Fibroblast of skin of left biceps (primary cell): ENCODE measurements at places on chromosomes 7 and 10.

DNA sequence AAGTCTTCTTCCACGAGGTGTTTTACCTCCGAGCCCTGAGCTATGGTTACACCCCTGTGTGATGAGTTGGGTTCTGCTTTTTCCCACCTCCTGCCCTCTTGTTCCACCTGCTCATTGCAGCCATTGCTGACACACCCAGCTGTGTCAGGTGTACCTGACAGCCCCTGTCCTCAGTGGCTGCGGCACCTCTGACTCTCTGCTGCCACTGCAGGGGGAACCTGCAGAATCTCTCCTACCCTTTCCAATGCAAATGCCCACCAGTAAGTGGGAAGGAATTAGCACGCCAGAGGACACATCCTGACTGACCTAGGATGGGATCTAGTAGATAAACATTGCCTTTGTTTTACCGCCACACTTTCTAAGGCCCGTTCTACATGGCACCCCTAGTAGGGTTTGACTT, 600.9 kb upstream of the MKI67 start:
- no peak for DNase-seq

DNA sequence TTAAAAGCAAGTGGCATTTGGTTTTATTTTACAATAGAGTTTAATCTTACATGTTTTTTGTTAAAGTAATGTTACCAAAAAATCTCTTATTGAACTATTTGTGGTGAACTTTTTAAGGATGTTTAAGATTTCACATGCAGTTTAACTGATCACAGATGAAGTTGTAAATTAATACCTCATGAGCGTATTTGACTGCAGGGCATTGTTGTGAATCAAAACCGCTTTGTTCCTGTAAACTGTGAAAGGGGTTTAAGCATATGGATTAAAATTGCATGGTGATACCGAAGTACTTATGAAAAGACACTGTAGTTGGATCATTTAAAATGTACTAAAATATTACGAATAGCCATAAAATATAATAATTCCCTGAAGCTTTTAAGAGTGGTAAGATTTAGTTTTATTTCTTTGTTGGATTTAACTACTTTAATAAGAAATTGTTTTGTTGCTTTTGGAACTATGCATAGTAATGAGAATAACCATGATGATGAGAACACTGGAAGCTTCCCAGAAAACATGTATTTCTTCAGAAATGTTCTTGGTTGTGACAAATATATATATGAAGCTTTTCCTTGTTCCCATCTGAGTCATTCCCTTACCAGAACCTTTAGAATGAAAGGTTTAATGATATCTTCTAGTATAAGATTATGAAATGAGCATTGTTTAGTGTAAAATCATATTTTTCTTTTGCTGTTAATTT, 131.3 kb downstream of the ADK start:
- DNase-seq, result peak; percentile 76

GRCh38 chr10:19767876-19768275, 48.4 kb upstream of the PLXDC2 start:
- DNase-seq, result no peak

DNA sequence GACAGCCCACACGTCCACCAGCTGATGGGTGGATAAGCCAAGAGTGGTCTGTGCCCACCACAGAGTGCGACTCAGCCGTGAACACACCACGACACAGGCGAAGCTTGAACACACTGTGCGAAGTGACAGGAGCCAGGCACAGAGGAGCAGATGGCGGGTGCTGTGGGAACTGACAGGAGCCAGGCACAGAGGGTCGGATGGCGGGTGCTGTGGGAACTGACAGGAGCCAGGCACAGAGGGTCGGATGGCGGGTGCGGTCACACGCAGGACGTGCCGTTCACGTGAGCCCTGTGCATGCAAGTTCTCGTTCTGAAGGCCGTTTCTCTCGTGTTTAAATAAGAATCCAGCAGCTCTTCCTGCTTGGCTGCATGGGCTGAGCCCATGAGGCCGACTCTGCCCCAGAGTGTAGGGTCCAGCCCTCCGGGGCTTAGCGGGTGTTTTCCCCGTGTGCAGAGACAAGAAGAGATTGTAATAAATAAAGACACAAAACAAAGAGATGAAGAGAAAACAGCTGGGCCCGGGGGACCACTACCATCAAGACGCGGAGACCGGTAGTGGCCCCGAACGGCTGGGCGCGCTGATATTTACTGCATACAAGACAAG, 5.9 kb upstream of the ADAP1 start:
- DNase-seq, result no peak

DNA sequence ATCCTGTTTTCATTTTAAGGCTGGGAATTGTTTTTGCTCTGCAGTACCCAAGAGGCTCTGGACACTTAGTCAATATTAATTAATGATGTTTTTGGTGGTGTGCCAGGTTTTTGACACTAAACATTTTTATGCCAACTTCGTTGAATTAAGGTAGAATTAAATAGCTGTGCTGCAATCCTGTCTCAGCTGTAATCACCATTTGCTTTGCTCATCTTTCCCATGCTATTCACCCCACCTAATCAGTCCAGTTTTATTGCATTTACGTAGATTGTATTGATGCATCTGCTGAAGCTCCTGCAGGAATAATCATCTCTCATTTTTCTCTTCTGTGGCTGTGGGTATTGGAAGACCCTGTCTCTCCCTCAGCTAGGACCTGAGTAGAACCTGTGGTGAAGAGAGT, 52.6 kb upstream of the TRUB1 start:
- no peak for DNase-seq

DNA sequence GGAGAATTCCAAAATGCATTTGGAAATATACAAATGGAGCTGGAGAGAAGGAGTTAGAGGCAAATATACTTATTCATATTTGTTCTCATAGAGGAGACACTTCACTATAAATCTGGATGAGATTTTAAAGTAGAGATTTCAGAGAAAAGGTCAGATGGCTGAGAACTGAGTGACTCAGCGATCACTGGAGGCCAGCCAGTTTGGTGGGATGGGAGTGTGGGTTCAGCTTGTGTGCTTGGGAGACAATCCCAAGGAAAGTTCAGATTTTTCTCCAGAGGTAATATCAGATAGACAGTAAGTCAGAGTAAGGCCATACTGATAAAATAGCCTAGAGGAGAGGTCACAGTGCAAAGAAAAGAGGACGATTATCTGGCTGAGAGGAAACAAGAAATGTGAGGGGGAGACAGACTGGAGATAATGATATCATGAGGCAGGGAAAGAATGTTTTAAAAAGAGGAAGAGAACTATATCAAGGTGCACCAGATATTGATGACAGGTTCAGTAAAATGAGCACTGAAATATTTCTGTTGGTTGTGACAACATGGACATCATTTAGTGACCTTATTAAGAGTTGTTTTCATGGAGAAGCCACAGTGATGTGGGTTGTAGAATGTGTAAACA, 67.0 kb downstream of the MDFIC start:
- DNase-seq, result peak; percentile 55

GRCh38 chr10:114559636-114560035, 98.4 kb downstream of the ABLIM1 start:
- no peak for DNase-seq

DNA sequence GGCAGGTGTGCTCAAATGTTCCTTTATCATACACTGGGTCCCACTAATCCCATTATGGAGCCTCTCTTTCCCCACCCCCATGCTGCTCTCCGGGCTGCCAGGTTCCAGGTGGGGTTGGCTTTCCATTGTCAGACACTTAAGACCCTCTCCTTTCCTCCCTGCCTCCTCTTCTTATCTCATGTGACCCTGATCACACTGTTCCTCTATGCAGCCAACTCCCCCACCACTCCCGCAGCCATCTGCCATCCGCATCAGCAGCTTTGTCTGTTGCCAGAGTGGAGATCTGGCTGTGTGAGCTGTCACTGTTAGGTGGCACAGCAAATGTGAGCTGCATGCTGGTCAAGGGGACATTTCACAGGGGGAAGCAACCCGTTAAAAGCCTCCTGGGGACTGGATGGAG, 391.4 kb downstream of the TNS3 start:
- no peak for DNase-seq

DNA sequence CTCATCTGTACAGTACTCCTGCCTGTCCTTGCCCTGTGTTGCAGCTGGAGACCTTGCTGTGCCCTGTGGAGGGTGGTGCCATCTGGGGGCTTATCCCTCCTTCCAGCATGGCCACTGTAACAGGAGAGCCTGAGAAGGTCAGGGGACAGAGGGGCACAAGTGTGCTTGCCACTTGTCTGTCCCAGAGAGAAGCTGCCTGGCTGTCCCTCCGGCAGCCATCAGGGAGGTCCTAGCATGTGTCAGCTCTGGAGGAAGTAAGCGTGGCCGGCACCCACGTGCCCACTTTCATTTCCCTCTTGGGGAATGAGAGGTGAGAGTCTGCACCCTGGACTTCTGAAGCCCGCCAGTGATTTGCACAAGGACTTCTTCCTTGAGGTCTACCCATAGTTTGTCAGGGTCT, 97.0 kb upstream of the PPIF start:
- DNase-seq, result no peak

GRCh38 chr7:40972426-40972825, 730.5 kb downstream of the INHBA start:
- DNase-seq, result no peak

DNA sequence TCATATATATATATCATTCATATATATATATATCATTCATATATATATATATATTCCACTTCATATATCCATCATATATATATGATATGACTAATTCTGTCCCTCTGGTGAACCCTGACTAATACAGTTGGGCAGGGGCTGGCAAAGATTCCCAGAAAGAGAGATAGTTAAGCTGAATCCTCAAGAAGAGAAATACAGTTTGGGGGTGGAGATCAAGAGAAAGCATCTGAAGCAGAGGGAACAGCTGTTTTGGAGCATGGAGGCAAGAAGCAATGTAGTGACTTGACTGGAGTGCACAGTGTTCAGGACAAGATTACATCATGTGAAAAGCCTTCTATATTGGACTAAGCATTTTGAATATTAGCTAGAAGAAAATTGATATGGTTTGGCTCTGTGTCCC, 540.7 kb downstream of the MAGI2 start:
- peak; percentile 11 for DNase-seq

- DNase-seq, result no peak
Observed at GRCh38 chr7:437329-438251, 82.1 kb downstream of the PDGFA start.

DNA sequence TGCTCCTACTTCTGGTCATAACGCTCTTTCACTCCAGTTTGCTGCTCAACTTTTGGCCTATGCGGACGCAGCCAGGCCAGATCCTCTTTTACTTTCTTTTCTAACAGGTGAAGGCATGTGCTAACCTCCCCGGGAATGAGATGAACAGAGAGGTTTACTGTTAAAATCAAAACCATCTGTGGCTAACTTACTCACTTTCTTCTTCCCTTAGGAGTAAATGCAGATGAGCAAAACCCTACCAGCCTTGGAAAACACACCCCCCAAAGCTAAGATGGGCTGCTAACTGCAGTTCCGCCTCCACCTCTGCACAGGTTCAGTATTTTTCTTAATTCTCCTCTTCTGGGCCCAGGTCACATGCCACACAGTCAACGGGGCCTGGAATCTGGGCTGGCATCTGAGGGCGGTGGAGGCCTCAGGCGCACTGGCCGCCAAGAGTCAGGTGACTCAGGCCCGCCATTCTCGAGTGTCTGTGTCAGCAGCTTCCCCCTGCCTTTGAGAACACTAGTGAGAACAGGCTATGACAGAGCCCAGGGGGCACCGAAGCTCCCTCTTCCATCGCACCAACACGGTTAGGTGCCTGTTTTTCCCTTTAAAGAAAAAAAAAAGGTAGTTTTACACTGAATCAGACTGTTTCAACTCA, 11.1 kb downstream of the FAM53B start:
- no peak for DNase-seq

DNA sequence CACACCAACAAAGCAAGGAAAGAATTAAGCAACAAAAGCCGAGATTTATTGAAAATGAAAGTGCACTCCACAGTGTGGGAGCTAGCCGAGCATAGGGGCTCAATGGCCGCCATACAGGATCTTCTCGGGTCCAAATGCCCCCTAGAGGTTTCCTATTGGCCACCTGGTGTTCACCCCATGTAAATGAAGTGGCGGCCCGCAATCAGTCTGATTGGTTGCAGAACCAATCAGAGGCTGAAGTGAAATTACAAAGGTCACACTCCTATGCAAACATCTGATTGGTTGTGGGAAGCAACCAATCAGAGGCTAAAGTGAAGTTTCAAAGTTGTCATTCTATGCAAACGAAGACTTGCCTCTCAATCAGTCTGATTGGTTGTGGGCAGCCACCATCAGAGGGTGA, 61.8 kb upstream of the SLC35B4 start:
- DNase-seq, result no peak

DNA sequence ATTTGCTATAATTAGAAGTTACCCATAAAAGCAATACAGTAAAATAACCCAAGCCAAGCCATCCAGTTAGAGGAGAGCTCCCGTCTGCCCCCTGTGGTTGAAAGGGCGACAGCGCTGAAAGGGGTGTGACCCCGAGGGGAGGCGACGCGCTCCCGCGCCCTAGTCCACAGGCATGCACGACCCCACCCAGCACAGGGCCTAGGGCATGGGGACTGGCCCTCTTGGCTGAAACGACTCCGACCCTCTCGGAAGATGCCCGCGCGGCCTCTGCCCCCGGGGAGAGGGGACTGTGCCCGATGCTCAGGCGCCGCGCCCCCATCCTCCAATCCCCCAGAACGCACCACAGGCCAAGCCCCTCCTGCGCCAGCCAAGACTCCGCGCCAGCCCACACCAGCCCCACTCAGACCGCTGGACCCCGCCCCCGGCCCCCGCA, 64.0 kb downstream of the CSGALNACT2 start:
- no peak for DNase-seq

DNA sequence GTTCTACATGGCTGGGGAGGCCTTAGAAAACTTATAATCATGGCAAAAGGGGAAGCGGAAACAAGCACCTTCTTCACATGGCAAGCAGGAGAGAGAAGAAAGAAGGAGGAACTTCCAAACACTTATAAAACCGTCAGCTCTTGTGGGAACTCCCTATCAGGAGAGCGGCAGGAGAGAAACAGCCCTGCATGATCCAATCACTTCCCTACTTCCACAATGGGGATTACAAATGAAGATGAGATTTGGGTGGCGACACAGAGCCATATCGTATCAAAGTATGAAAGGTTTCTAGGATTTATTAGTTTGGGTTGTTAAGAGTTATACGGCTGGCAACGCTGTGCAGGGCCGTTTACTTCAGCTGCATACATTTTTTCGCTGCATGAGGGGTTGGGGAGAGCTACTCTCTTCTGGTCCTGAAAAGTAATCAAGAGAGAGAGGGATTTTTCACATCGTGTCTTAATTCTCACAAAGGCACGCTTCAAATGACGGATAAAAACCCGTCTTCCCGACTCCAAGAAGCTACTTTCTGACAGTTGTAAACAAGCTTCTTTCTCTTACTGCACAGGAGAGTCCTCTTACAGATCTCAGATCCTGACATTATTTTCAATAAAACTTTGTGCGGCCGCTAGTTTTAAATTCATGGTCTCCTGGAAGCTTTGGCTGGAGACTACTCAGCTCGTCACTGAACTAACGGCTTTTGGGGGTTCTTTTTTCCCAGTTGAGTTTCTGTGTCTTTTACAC, 751 bp upstream of the GTPBP10 start:
- no peak for DNase-seq

GRCh38 chr7:150631866-150632864, at the start of gene GIMAP6:
Gene GIMAP6, minus strand, starts transcription at chr7:150632385. Its CDS starts 2,243 bp downstream, at chr7:150630142.
- no peak for DNase-seq
